Activated T-cell treated with anti-CD3 and anti-CD28 coated beads, Interleukin-2, amount 50 U/mL, for 24 hours (primary cell): ENCODE measurements at places on chromosomes 5 and 9.

GRCh38 chr5:133734916-133735315, 122.6 kb upstream of the FSTL4 start:
- no peak for DNase-seq

- DNase-seq = no peak
Observed at GRCh38 chr9:13957089-13957488, 356.9 kb downstream of the NFIB start.

DNA sequence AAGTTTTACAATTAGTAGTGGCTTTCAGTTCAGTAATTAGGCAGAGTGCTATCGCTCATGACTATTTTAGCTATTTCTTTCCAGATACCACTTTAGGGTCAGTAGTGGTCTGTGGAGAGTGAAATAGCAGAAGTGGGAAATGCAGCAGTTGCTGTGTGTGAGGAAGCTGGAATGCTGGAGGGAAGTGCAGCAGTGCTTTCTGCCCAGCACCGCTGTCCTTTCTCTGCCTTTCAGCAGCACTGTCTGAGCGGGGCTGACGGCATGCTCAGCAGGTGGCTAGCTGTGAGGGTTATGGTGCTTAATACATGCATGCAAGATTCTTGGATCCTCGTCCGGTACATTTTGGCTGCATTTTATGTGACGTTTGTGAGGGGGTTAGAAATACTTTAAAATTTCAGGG, 213.9 kb downstream of the PBX3 start:
- no peak for DNase-seq

GRCh38 chr5:95628933-95629332, 9.0 kb downstream of the GPR150 start:
- DNase-seq = no peak

DNA sequence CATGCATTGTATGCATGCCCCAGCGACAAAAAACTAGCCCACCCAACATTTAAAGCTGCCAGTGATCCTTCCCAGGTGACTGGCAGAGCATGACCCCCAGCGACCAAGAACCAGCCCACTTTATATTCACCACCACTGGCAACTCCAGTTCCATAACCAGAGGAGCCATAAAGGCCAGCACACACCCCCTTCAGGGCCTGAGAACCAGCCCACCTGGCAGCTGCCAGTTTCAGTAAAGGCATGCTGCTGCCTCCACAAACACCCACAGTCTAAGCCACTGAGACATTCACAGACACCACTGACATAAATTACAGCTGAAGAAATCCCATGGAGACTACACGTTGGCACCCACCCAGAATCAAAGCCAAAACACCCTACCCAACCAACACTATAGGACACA, 46.9 kb upstream of the RGS7BP start:
- DNase-seq = no peak

GRCh38 chr9:18438951-18439350, 35.0 kb upstream of the ADAMTSL1 start:
- no peak for DNase-seq

DNA sequence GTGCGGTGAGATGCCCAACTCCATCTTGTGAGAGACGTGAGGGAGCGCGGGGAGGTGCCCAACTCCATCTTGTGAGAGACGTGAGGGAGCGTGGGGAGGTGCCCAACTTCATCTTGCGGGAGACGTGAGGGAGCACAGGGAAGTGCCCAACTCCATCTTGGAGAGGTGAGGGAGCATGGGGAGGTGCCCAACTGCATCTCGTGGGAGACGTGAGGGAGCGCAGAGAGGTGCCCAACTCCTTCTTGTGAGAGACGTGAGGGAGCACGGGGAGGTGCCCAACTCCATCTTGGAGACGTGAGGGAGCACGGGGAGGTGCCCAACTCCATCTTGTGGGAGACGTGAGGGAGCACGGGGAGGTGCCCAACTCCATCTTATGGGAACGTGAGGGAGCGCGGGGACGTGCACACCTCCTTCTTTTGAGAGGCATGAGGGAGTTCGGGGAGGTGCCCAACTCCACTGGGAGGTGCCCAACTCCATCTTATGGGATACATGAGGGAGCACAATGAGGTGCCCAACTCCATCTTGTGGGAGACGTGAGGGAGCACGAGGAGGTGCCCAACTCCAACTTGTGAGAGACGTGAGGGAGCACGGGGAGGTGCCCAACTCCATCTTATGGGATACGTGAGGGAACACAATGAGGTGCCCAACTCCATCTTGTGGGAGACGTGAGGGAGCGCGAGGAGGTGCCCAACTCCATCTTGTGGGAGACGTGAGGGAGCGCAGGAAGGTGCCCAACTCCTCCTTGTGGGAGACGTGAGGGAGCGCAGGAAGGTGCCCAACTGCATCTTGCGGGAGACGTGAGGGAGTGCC, 235.4 kb downstream of the CACNA1B start:
- DNase-seq = peak; percentile 22

- DNase-seq = no peak
Observed at GRCh38 chr5:93930098-93930497, 188.7 kb upstream of the POU5F2 start.

DNA sequence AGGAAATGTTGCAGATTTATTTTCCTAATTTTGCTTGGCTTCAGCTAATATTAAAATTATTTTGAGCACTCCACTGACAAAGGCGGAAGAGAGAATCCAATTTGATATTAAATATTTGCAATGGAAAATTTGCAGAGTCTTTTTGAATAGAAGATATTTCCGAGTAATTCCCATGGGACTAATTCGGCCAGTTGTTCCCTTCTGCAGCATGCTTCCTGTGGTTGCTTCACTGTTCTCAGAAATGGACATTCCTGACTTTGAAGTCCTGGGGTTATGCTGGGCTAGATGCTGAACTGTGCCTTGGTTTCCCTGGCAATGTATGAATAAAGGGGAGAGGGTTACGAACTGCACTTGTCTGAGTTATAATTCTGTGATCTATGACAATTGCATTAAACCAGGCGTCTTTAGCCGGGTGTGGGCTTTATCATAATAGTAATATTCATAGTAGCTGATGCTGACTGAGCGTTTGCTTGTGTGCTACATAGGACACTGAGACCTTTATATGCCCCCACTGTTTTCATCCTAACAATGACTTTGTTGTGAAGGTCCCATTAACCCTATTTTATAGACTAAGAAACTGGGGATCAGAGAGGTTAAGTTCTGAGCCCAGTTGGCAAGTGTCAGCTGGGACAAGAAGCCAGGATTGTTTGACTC, 114.5 kb upstream of the SPRY4 start:
- DNase-seq = no peak

GRCh38 chr5:1820381-1820780, 19.2 kb downstream of the NDUFS6 start:
- no peak for DNase-seq

- DNase-seq = no peak
Observed at GRCh38 chr5:28691526-28691925, 1653.1 kb upstream of the CDH9 start.

- DNase-seq = no peak
Observed at GRCh38 chr9:83405759-83406158, 132.4 kb downstream of the FRMD3 start.

DNA sequence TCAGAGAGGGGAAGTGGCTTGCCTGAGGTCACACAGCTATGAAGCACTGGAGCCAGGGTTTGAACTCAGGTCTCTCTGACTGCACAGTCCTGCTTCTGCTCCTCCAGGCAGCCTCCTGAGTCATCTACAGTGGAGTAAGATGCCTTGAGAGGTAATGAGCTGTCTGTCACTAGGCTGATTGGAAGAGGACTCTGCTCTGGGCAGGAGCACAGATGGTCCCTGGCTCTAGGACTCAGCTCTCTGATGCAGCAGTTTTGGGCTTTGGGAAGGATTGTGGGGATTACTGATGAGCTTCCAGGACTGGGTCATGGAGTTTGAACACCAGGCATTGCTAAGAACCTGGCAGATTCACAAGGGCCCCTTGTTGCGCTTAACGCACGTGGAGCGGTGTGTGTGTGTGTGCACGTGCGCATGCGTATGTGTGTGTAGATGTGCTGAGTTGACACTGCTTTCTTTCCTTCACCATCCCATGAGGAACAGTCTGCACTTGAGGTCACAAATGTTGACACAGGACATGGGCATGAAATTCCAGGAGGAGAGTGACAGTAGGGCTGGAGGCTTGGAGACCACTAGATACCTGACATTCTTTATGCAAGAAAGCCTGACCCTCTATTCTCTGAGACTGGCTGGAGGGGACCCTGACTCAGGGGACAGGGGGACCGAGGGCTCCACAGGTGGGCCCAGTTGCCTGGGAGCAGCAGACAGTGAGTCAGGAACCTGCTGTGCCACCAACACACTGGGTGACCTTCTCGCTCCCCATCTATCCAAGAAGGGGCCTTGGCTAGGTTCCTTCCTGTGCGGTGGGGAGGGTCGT, 170.5 kb downstream of the RGS3 start:
- DNase-seq = peak; percentile 12

- DNase-seq = no peak
Observed at GRCh38 chr5:96492459-96493047, 59.5 kb upstream of the PCSK1 start.

- no peak for DNase-seq
Observed at GRCh38 chr5:95784514-95785302, 37.8 kb downstream of the GLRX start.

DNA sequence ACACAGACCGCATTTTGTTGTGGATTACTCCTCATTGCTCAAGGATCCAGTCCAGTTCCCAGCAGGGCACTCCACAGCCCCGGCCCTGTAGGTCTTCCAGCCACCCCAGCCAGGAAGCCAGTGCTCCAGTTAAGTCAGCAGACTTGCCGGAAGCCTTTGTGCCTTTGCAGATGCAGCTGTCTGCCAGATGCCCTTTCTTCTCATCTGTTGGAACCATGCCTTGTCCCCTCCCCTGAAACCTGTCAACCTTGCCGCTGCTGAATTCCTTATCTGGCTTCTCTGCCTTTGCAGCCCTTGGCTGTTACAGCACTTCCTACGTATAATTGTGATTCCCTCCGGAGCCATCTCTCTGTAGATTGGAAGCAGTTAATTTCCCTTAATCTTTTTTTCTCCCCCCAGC, 28.4 kb downstream of the PSAT1 start:
- no peak for DNase-seq

- no peak for DNase-seq
Observed at GRCh38 chr5:42854795-42855194, 43.1 kb upstream of the SELENOP start.

- DNase-seq = no peak
Observed at GRCh38 chr9:86460216-86461002, 106.2 kb upstream of the TUT7 start.

- no peak for DNase-seq
Observed at GRCh38 chr9:85289142-85289541, 452.6 kb downstream of the AGTPBP1 start.

DNA sequence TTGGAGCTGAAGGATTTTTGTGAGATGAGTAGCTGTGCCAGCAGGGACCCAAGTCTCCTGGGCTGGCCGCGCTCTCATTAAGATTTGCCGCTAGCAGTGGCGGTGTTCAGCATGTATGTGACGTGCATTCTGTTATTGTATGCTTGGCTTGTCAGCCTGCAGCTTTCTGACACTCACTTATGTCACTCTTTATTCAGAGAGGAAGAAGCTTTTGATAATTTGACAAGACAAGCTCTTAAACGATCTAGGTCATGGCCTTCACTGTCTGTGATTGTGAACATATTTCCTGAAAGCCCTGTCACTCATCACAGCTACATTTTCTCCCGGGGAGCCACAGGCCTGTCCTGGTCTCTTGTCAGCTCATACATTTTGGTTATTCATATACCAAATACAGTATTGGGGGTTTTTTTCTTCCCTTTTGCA, 98.2 kb upstream of the GRHPR start:
- DNase-seq = no peak

- no peak for DNase-seq
Observed at GRCh38 chr5:431711-432050, 11.3 kb upstream of the EXOC3 start.

- DNase-seq = no peak
Observed at GRCh38 chr5:109754319-109754718, 64.6 kb downstream of the MAN2A1 start.

DNA sequence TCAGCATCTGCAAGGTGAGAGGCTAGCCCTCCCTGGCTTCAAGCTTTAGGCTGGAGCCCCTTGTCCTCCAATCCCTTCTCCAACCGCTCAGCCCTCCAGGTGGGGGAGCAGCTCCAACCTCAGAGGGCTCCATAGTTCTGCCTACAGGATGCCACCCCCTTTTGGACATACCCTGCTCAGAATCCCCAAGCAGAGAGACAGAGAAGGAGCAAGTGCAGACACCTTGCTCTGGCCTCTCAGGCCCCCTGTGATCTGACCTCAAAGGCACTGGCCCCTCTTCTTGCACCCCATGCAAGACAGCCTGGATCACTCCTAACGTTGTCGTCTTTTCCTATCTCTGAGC, 101.6 kb downstream of the C5orf15 start:
- no peak for DNase-seq

DNA sequence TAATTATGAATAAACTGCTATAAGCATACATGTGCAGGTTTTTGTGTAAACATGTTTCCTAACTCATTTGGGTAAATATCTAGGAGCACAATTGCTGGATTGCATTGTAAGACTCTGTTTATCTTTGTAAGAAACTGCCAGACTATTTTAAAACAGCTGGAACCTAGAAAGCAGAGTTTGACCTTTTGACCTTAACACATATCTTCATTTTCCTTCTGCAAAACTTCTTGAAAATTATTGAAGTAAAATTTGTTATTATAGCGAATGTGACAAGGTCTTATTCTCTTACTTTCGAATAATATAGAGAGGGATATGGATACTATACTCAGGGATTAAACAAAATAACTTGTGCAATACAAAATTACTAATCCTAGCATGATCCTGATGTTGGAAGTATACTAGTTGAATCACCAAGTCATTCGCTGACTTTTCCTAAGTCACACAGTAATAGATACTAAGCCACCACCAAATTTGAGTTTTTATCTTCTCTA, 3.2 kb upstream of the ANXA1 start:
- DNase-seq = no peak

- no peak for DNase-seq
Observed at GRCh38 chr9:23552876-23553601, 273.0 kb downstream of the ELAVL2 start.

GRCh38 chr9:115015018-115015635, 84.7 kb upstream of the TNFSF8 start:
- no peak for DNase-seq

GRCh38 chr9:80503671-80504281, 932.0 kb downstream of the TLE4 start:
- DNase-seq = no peak

DNA sequence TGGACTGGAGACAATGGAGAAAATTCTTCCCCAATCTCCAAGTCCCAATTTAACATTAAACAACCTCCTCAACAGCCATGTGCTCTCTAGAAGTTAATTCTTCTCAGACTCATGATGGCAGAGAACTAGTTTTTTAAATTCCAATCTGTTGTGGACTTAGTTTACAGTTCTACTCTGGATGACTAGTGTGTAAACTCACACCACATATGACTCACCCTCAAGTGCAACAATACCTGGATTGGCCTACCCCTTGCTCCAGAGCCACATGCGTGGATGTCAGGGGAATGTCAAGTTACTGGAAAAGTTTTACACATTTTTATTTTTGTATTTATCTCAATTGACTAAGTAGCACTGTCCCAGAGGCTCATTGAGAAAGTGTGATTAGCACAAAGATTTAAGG, 136.0 kb upstream of the EFNA5 start:
- no peak for DNase-seq

DNA sequence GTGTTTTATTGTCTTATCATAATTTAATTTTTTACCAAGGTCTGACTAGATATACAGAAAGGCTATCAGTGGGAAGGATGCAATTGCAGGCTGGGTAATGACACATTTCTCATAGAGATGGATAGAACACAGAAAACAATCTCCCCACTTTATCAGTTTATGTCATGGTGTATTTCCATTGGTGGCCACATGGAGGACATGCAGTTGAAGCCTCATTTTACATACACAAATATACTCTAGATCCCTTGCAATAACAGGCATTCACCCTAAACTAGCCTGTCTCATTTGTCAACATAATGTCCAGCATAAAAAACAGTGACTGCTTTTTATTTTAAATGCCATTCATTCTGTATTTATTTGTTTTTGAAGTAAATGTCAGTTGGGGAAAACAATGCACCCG, 526.3 kb downstream of the GABRG2 start:
- no peak for DNase-seq
